ENCODE measurements at places on chromosomes 16 and 17.

DNA sequence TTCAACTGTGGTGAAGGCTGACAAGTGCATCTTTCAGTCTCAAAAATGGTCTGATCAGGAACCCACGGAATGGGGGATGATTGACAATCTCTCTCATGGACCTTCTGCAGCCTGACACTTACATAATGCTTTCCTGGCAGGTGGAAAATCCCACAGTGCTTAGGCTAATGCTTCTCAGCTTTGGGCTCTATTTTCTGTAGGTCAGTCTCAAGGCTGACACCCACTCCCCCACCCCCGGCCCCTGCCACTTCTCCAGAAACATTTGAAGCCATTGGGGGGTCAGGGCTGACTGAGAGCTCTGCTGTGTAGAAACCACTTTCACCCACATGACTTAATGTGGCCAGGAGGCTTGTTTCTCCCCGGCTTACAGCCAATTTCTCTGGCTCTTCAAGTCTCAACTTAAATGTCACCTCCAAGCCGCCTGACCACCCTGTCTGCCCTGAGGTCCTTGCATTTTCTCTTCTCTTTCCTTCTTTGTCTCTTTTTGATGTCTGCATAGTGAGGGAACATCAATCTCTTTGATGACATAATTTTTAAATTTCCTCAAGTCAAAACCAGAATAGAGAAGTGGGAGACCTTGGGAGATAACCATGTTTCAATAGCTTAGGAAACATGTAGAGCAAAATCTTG, 16.7 kb upstream of the IRF8 start:
- DNase-seq, result no peak

DNA sequence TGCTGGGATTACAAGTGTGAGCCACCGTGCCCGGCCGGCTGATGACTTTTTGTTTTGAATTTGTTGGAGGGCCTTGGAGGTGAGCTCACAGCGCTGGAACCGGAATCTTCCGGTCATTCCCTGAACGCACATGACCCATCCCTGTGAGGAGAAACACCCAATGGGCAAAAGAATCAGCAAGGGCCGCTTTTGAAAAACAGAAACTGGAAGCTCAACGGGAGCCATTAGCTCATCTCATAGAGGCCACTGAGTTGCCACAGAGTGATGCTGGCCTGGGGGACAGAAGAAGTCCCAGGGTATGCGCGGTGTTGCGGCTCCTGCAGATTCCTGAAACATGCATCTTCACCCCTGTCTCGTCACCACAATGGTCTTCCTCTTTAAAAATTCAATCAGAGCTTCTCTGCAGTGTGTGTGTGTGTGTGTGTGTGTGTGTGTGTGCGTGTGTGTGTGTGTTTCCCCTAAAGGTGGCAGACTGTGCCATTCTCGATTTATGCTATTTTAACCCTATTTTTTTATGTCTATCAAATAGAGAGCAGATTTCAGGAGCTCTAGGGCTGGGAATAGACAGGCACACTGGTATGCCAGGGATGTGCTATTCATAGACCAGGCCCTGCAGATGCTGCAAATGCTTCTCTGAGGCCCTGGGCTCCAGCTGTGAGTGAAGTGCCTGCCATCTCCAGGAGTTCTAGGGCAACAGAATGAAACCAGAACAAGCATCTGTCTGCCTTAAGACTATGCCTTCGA, 68.3 kb downstream of the MARCHF10 start:
- DNase-seq, result peak; percentile 43

DNA sequence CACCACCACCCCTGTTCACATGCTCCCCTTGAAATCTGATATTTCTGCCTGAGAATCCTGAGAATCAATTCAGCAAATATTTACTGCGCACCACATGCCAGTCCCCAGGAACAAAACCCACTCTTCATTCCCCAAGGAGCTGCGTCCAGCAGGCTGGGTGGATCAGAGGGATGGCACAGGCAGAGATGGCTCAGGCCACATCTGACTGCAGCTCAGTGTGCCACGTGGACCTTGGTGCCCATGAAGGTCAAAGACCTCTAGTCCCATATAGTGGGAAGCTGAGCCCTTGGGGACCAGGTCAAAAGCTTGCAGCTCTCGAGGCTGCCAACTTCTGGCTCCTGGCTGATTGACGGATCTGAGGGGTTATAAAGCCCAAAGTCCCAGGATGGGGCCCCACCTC, 31.8 kb downstream of the CD300LF start:
- no peak for DNase-seq

GRCh38 chr16:50553182-50553710, 5.0 kb downstream of the NKD1 start:
- DNase-seq, result no peak

DNA sequence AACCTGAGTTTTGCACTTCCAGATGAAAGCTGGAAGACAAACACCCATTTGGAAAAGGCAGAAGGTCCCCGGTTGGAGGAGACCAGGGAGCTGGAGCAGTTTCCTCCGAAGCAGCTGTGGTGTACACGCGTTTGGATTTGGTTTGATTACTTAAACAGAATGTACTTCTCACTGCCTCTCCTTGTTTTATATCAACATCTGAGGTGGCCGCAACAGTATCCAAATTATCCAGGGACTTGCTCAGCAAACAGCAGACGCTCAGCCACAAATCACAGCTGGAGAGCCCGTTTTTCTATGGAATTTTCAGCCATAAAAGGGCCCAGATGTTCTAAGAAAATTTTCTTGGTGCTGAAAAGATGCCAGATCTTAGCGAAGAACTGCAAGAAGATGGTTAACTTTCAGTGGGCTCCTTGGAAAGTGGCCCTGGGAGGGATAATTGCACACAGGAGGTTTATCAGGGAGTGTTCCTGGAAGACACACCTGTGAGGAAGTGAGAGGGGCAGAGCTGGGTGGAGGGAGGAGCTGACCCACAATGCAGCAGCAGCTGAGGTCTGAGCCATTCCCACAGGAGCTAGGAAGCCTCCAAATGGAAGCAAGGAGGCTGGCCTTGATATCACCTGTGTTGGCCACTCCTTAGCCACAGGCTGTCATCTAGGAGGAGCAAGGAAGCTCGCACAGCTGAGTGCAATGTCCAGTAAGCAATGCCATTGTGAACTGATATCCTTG, 28.9 kb upstream of the CDH5 start:
- peak; percentile 62 for DNase-seq

GRCh38 chr16:28019218-28019617, 44.3 kb downstream of the GSG1L start:
- DNase-seq, result no peak

- no peak for DNase-seq
Observed at GRCh38 chr16:2212362-2213324, 2.0 kb upstream of the BRICD5 start.

- DNase-seq, result no peak
Observed at GRCh38 chr16:51761001-51761400, 609.9 kb upstream of the SALL1 start.

GRCh38 chr17:75130059-75130631, 1.4 kb downstream of the NT5C start:
- no peak for DNase-seq

- DNase-seq, result no peak
Observed at GRCh38 chr17:60049936-60050335, 28.8 kb downstream of the HEATR6 start.

- DNase-seq, result no peak
Observed at GRCh38 chr16:88642881-88643643, 4.7 kb downstream of the IL17C start.

DNA sequence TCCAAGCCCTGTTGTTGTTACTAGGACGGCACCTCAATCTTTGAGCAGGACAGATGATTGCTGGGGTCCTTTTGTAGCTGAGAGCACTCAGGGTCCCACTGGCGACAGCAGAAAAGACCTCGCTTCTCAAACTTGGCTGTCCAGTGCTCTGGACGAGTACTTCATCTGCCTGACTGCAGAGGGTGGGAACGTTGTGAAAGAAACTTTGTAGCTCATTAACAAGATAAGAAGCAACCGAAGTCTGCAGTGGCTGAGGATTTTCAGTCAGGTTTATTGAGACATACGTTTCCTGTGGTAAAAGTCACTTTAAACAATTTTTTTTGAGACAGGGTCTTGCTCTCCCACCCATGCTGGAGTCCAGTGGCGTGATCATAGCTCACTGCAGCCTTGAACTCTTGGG, 191.7 kb downstream of the PRKCB start:
- DNase-seq, result no peak

- no peak for DNase-seq
Observed at GRCh38 chr17:64038331-64039105, 18.1 kb upstream of the ICAM2 start.

DNA sequence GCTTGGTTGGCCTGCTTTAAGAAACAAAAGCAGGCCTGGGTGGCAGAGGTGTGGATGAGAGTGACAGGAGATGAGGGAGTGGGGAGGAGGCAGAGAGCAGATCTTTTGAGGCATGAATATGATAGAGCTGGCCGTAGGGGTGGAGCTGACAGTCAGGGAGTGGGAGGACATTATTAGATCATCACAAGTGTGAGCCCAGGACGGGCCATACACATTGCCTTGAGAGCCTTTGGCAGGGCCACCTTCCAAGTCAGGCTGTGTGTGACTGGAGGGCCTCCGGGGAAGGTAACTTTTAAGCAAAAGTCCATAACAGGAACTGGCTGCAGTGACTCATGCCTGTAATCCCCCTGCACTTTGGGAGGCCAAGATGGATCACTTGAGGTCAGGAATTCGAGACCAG, 26.3 kb downstream of the GINS3 start:
- DNase-seq, result no peak

Data from femur (tissue), 1 donor.